ENCODE measurements at places on chromosomes 4 and X.

DNA sequence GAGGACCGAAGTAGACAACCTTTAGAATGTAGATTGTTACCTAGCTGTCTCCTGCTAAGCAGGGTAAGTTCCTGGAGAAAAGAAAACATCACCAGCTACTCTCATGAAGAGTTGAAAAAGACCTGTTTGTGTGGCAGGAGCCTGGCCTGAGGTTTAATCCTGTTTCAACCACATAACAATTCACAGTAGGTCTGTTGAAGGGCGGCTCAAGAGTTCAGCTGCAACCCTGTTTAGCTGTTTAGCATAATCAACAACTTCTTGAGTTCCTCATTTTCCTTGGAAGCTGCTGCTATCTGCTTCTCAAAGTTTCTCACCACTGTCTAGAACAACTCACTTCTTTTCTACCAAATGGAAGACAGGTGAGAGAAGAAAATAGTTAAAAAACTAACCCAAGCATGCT, 170.4 kb upstream of the TET2 start:
- no peak for DNase-seq

- DNase-seq: no peak
Measured at GRCh38 chrX:70479922-70480659, 35.5 kb downstream of the DLG3 start.

GRCh38 chrX:44299177-44299576, 44.3 kb downstream of the EFHC2 start:
- no peak for DNase-seq

DNA sequence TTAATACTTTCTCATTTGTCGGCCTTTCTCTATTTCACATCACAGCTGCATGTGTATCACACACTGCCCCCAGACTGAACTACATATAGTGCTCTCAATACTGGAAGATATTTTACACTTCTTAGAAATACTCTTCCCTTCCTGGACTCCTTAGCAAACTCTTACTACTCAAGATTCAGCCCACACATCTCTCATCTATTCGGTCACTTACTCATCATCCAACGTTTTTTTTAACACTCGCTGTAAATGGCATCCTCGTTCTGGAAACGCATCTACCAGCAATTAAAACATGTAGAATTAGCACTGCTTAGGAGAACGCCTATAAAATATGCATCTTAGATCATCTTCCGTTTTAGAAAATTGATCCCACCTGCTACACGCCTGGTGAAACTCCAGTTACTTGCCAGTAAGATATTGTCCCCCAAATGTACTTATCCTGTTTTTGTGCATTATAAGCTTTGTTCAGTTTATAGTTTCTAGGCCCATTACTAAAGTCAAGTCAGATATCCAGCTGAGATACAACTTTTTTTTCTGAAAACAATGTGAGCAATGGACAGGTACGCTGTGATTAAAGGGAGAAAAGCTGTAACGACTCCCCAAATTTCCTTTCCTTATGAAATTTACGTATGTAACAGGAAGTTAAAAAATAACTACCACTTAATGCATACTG, 1.0 kb downstream of the LRP2BP start:
- no peak for DNase-seq

GRCh38 chrX:94551831-94552230, 877.8 kb downstream of the FAM133A start:
- no peak for DNase-seq

DNA sequence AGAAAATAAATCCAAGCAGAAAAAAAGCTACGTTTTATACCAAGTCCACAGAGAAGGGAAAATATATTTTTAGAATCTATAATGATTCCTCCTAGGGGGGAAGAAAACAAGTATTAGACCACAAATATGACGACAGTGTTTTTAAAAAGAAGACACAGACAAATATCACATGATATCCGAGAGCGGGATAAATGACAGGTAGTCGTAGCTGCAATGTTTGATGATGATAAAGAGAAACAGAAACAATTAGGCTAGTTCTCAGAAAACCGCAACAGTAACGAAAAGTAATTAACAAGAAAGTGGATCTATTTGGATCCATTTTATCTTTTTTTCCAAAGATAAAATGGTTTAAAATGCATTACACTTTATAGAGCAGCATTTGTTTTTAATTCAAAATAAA, 918 bp downstream of the HAUS3 start:
- no peak for DNase-seq
